Natural killer cell treated with Interleukin-12 subunit alpha and Interleukin-12 subunit beta and Interleukin-15 and Interleukin-18, amount 100 ng/mL, for 72 hours (primary cell): ENCODE measurements at places on chromosomes 1 and 21.

DNA sequence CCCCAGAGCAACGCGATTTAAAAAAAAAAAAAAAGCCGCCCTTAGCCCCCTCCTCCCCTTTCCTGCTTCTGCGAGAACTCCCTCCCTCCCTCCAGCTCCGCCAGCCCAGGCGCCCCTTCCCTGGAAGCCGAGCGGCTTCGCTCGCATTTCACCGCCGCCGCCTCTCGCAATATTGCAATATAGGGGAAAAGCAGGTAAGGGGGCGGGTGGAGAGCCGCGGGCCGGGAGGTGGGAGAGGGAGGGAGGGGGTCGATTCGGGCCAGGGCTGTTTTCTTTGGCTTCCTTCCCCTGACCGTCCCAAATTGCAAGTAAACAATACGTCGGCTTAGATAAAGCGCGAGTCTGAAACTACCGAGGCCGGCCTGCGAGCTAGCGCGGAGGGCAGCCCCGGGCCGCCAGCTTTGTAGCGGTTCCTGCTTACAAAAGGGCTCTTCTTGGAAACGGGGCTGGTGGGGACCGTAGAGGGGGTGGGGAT, 408 bp downstream of the LMO4 start:
- DNase-seq, result peak; percentile 81

DNA sequence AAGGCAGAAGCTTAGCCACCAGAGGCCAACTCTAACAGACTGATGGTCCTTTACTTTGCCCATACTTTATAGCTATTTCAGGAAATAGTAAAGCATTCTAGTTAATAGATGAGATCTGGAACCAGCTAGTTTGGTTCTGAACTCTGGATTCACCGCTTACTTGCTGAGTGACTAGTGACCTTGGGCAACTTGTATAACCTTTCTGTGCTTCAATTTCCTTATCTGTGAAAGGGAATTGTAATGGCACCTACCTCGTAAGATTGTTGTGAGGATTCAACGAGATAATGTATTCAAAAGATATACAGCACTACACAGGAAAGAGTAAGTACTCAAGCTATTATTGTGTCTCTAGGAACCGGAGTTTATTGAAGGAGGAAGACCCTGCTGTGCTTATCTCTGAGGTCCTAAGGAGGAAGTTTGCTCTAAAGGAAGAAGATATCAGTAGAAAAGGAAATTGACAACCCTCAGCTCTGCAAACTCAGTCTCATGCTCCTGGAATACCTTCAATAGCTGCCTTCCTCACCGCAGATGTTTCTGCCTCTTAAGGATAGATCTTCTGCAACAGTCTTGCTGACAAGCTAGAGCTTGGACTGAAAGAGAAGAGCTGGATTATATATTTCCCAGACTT, 11.9 kb downstream of the MTFR1L start:
- no peak for DNase-seq

DNA sequence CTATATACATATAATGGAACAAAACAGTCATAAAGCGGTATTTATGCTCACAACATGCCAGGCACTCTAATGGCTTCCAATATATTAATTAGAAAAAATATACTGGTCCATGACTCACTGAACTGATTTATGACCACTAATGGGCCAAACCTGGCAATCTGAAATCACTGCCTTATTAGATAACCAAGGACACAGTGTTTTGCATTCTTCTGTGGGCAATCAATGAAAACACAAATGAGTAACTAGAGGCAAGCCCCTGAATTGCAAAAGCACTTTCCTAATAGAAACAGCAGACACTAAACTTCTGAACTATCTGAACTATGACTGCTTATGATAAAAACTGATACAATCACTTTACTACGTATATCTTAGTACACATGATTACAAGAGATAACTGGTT, 3.5 kb downstream of the GCLM start:
- DNase-seq, result no peak

- no peak for DNase-seq
Observed at GRCh38 chr1:30895944-30896660, 12.5 kb downstream of the SDC3 start.

GRCh38 chr1:49013079-49013478, 236.4 kb upstream of the BEND5 start:
- no peak for DNase-seq

DNA sequence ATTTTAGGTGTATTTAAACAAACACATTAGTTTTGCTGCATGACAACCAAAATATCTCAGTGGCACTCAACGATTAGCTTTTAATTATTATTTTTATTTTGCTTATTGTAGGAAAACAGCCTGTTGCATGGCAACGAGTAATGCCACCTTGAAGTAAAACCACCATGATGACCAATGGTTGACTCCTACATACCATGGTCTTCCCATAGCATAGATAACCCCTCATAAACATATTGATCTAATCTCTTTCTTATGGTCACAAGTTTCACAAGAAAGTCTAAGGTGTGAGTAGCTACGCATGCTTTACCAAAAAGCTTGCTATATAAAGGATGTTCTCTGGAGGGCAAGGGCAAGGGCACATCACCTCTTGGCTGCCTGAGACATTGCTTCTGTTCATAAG, 61.5 kb upstream of the PTBP2 start:
- no peak for DNase-seq

DNA sequence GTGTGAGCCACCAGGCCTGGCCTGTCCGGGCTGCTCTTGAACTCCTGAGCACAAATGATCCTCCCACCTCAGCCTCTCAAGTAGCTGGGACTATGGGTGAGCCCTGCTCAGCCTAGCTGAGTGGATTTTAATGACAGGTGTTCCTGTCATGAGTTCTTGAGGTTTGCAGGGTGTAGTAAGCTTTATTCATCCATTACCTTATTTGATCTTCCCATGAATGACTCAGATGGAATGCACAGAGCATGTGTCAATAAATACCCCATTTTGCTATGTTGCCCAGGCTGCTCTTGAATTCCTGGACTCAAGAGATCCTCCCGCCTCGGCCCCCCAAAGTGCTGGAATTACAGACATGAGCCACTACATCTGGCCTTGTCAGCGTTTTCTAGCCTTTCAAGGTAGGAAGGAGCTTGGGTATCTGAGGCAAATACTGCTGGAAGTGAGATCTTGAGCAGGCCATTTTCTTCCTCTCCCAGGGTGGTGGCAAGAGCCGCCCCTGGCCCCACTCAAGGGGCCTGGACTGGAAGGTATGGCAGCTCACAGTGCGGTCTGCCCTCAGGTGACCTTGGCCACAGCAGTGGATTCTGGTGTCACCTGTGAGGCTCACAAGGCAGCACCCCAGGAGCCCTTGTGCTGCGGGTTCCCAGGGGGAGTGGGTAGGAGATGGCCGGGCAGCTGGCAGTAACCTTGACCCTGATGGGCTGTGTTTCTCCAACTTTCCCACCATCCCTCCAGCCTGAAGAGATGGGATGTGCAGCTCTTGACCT, 20.0 kb downstream of the PIK3CD start:
- no peak for DNase-seq

DNA sequence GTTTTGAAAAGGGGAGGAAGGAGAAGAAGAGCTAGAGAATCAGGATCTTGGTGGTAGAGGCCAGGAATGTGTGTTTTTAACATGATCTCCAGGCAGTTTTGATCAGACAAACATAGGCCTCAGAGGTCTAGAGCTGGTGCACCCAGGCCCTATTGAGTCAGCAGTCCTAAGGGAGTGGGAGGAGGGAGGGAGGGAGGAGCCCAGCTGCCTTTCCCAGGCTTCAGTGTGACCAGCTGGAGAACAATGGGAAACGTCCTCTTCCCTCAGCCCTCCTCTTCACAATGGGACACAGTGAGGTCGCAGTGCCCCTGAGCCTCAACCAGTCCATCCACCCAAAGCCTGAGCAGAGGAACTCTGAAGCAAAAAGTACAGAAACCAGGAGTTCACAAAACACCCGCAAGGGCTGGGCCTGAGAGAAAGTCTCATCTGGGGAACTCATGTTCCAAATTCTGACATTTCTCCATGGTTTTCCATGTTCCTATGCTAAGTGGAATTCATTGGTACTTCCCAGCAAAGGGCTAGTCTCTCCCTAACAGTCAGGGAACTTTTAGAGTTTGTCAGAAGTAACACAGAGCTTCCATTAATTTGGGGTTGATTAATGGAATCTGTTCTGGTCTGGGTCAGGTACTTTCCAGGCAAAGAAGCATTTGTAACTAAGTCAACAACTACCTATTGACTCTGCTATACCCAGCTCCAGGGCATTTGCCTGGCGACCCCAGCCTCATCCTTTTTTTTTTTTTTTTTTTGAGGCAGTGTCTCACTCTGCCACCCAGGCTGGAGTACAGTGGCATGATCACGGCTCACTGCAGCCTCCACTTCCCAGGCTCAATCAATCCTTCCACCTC, 37.5 kb downstream of the ELAPOR1 start:
- no peak for DNase-seq

DNA sequence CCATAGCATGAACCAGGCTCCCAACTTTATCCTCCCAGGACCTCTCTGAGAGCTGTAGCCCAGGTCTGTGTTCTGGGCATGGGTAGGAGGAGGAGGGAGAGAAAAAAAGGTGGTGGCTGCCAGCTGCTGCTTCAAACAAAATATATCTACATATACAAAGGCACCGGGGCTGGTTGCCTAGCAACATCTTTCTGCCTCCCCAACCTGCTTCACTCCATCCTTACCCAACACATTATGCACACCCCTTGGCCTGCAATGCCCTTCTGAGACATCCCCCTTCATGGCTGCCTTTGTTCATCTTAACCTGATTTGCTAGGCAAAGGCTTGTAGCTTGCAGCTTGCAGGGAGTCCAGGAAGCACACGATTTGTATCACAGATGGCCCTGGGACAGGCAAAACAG, 27.2 kb upstream of the ATP1A1 start:
- no peak for DNase-seq

DNA sequence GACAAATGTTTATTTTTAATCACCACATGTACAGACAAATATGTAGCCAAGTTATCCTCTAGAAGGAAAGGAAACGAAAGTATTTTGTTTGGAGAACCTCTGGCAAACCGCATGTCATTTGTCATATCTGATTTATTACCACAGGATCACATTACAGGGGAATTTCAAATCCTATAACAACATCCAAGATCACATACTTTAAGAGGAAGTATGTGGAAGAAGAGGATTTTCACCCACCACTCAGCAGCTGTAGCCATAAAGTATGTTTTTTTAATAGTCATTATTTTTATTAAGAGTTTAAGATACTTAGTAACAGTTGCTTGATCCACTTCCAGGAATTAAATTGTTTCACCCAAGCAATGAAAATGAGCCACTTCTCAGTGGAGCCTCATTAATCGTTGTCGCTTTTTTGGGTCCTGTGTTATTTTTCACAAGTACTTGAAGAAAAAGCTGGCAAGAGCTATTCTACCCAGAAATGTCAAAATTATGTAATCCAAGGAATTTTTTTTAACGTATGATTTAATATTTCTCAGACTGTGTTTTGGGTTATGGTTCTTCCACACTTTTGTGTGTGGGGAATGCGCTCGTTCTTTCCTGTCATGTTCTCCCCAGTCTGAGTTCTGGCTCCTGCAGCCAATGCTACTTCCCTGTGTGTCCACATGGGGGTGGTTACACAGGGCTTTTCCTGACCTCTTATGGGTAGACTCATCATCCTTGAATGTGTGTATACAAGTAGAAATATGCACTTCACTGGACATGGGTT, 6.9 kb downstream of the SERTAD4 start:
- DNase-seq, result no peak

- no peak for DNase-seq
Observed at GRCh38 chr1:14740016-14740415, 141.5 kb downstream of the KAZN start.

DNA sequence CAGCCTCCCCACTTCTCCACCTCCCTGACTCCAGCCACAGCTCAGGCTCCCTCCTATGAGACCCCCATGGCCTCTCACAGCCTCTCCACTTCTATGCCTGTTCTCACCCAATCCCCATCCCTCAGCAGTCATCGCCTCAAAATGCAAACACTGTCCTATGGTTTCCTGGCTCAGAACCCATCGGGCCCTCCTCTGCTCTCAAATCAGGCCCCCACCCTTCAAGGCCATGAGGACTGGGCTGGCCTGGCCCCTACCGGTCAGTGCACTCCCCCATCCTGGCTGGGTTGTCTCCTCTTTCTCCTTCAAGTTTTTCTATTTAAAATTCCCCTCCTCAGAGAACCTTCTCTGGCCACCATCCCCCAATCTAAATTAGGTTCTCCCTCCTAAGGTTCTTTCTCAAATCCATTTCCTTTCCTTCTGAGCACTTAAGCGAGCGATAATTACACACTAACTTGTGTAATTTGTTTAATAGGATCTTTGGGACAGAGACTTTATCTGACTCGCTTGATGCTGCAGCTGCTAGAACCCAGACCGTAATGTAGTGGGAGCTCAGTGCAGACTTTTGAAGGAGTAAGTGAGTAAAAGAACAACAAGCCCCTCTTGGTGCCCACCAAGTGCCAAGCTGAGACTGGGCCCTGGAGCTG, 347.2 kb downstream of the MATN1 start:
- no peak for DNase-seq

GRCh38 chr1:43828574-43828973, 105.0 kb upstream of the ARTN start:
- no peak for DNase-seq

- DNase-seq, result no peak
Observed at GRCh38 chr1:163701783-163702374, 380.1 kb downstream of the NUF2 start.

DNA sequence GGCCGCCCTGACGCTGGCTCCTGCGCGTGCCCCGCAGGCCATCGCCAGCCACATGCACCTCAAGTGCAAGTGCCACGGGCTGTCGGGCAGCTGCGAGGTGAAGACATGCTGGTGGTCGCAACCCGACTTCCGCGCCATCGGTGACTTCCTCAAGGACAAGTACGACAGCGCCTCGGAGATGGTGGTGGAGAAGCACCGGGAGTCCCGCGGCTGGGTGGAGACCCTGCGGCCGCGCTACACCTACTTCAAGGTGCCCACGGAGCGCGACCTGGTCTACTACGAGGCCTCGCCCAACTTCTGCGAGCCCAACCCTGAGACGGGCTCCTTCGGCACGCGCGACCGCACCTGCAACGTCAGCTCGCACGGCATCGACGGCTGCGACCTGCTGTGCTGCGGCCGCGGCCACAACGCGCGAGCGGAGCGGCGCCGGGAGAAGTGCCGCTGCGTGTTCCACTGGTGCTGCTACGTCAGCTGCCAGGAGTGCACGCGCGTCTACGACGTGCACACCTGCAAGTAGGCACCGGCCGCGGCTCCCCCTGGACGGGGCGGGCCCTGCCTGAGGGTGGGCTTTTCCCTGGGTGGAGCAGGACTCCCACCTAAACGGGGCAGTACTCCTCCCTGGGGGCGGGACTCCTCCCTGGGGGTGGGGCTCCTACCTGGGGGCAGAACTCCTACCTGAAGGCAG, 23.4 kb upstream of the ARF1 start:
- peak; percentile 65 for DNase-seq

DNA sequence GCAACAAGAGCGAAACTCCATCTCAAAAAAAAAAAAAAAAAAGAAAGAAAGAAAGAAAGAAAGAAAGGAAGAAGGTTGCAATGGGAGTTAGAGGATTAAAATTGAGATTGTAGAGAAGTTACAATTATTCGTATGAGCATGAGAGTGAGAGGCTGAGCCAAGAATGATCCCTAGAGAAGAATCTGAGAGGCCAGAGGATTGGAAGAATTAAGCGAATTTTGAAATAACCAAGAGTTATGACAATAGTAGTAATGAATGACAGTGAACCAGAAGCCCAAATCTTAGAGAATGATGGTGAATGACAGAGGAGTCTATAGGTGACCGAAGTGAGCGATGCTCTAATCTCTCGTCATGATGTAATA, 369 bp upstream of the ZYG11B start:
- DNase-seq, result no peak
